ENCODE measurements at places on chromosomes 12 and 14. TPM values are rescaled to one million over a fixed set of nuclear protein-coding genes. Genes with fewer than 3 reads are reported as not detected.

GRCh38 chr12:122908915-122909314 lies 13.0 kb upstream of the VPS37B start:
- DNase-seq: no peak

DNA sequence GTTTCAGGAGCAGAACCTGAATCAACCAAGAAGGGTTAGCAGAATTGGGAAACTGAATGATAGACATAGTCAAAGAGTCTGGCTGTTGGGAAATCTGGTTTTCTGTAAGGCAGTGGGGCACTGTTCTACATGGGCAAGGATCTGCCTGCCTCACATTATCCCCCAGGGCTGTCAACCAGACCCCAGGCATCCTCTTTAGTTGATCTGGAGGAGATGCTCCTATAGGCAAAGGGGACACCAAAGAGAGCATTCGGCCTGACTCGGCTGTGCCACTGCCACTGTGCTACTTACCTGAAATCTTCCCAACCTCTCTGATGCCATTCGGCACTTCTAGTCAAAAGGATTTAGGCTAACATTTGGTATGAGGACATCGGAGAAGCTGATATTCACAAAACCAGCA lies 4.1 kb downstream of the ISCU start:
- DNase-seq: no peak

DNA sequence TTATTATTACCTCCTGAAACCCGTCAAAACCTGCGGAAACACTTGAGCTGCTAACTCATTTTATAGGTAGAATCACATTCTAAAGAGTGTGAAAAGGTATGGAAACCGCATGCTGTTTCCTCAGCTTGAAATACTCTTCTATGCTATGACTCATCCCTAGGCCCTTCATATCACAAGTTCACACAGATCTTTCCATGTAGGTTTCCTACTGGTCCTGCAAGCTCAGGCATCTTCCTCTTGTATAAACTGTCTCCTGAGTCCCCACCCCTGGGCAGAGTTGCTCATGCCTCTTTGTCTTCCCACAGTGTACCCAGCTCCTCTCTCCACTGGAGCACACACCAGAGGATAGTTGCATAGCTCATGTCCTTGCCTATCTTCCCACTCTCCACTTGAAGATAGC lies 84.7 kb downstream of the CMAS start:
- no peak for DNase-seq

DNA sequence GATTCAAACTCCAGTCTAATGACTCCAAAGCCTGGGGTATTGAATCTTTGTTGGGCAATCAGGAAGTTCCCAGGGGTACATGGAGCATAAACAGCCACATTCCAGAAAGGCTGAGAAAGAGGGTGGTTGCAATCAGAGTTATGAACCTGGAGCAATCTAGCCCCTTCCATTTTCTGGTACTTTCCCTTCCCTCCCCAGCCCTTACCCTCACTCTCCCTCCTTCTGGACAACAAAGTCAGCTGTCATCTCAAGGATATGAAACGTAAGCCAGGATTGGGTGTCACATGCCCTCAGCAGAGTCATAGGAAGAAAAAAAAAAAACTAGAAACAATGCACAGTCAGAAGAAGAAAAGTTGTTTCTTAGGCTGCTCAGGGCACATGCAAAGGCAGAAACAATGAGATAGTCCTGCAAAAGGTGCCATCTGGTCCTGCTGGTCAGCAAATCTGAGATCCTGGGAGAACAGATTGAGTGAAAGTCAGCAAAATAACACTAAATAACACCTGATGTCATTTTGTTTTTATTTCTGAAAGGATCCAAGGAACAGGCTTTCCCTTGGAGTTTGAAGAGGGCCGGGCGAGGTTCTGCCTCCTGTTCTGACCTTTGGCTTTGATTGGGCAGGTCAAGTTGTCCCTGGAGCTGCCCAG lies 27.1 kb downstream of the TMEM229B start:
- DNase-seq: no peak

GRCh38 chr14:70638416-70638815 lies 3.3 kb upstream of the TTC9 start:
- no peak for DNase-seq

DNA sequence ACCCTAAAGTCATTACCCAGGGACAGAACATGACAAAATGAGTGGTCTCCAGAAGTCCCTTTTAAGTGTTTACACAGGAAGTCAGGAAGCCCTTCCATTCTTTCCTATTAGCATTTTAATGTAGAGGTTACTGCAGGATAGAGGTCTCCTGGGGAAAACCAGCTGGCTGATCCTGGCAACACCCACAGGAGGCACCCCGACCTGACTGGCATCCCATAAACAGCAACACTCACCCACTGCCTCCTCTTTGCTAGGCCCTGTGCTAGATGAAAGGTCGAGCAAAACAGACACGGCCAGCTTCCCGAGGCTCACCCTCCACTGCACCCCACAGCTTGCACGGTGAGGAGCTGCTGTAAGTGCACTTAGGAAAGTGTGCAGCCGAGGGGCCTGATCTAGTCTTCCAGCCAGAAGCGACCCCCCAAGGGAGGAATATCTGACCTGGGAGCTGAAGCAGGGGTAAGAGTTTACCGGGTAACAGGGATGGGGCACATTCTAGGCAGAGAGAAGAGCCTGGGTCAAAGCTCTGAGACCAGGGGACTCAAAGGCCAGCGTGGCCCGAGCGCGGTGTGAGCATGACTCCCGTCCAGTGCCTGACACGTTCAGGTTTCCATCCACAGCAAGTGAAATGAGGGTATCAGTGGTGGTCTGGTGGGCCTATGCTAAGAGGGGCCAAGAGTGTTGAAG lies 9.0 kb downstream of the DAZAP2 start:
- no peak for DNase-seq

DNA sequence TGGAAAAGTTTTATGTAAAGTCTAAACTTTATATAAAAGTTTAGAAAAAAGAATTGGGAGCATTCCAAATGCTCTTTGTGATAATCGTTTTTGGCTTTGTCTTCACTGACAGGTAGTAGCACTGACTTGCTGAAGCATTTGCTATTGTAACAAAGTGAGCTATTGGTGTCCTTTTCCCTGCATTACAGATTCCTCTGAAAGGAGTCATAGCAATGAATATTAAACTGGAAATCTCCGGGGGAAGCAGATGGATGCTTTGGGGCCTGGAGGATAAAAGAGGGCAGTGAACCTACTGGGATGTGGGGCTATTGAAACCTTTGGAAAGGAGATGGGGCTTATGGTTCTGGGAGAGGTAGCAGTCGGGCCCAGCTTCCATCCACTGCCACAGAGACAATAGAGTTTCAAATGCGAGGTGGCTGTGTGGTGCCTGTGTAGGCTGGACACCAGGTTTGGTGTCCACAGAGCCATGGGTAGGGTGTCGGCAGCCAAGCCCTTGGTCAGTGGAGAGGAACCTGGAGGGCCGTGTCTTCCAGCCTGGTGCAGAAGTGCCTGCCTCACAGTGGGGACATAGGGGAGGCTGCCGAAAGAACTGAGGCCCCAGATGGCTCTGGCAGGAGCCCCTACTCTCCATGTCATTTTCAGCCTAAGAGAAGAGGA lies 10.1 kb downstream of the GSG1 start:
- DNase-seq: no peak

- DNase-seq: no peak
Measured at GRCh38 chr12:50019524-50019923, 5.8 kb downstream of the RACGAP1 start.

DNA sequence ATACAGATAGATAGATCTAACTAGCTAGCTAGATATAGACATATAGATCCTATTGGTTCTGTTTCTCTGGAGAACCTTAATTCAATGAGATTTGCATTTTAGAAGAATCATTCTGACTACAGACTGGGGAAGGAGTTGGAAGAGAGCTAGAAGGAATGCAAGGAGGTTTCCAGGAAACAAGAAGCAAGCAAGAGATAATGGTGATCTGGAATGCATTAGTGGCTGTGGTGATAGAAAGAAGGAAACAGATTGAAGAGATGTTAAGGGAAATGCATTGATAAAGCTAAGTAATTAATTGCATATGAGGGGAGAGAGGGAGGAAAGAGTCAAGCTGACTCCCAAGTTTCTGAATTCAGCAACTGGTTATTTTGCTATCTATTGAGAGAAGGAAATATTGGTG lies 42.7 kb downstream of the DBX2 start:
- no peak for DNase-seq

DNA sequence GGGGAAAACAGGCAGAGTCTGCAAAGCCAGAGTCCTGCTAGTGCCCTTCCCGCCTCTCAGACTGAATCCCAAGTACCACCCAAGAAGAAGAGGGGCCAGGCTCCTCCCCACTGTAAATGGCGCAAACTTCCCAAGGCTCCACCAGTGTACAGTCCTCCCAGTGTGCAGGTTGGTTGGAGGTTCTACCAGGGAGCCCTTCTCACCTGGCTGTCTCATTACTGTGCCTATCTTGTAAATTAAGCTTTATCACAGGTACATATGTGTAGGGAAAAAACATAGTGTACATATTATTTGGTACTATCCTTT lies 189.7 kb downstream of the FSCB start:
- DNase-seq: no peak

Gene CDCA3
- 0.32 TPM for total RNA-seq

Gene SMIM41
- not detected for total RNA-seq

Gene ACTR6
- total RNA-seq: 23.8 TPM

Gene ATL1
- total RNA-seq: 1.0 TPM

Gene IRAK3
- total RNA-seq: 5.3 TPM

Gene IAPP
- total RNA-seq: not detected
